ENCODE measurements at places on chromosomes 2 and 18. TPM values are rescaled to one million over a fixed set of nuclear protein-coding genes. Genes with fewer than 3 reads are reported as not detected.

Gene EFHD1
- total RNA-seq, result not detected

Gene SULT6B1
- not detected for total RNA-seq

Gene NHEJ1
- total RNA-seq, result 11.5 TPM

Gene UCN
- total RNA-seq, result 9.5 TPM

Gene STPG4
- total RNA-seq, result 0.83 TPM

Gene UPP2
- total RNA-seq, result not detected

Gene GCG
- total RNA-seq, result not detected

Gene SLC5A7
- total RNA-seq, result not detected

Data from MCF 10A (cell line).